ENCODE measurements at places on chromosomes 11 and 22.

DNA sequence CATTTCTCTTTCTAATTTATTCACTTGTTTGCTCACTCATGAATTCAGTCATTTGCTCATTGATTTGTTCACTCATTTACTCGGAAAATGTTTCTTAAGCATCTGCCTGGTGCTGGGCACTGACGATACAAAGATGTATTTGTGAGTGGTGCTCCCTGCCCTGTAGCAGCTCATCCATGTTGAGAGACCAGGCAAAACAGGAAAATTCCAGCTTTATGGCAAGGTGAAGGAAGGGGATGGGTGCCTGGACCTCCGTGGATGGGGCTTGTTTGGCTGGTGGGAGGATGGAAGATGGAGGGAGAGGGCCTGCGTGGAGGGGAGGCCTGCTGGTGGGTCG is 53.1 kb downstream of the TBC1D22A start:
- no peak for DNase-seq

DNA sequence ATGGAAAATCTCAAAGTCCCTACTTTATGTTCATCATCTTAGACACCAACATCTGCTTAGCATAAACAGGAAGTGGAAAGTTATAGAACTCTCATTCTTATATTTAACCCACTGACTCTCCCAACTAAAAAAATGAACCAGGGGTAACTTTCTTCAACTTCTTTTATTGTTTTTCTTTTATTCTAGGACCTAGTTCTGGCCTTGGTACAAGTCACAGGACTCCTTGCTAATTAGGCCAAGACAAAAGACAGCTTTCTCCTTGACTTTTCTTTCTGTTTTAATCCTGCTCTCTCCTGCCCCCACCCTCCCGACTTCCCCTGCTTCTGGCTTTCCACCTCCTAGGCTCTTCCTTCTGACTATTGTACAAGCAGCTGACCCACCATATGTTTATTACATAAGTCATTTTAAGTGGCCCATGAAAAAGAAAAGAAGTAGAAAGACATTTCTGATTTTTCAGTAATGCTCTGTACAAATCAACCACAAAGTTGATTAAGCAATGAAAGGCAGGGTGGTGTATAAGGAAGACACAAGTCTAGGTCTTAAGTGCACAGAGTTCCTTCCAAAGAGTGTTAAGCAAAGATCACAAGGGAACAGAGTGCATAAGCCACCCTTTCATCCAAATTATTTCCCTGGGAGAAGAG is 18.3 kb downstream of the JAML start:
- no peak for DNase-seq

DNA sequence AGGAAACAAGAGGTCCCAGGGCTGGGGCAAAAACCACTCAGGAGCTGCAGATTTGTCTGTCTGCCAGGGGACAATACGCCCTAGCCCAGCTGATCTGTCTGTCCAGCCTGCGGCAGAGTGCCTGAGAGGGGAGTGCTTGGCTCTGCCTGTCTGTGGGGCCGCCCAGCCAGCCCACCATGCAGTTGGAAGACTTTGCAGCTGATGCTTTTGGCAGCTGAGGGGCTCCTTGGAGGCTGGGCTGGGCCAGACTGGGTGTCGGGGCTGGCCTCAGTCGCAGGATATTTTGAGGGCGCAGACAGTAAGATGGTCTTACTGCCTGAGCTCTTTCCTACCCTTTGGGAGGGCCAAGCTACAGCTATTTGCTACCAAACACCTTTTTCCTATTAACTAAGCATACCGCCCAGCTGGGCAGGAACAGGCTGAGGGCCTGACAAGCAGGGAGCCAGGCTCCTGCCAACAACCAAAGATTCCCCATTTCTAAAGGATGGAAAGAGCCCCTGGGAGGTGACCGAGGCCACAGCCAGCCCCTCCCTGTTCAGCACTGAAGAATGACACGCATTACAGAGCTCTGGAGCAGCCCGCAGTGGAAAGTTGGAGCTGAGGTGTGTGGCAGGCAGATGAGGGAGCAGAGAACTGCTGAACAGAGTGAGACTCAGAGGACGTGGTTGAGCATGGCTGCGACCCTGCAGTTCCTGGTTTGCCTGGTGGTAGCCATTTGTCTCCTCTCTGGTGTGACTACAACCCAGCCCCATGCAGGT is at the start of gene FAM180B:
Gene FAM180B, plus strand, starts transcription at position 581 of the 758 bp plus-strand sequence. Its CDS starts 91 bp downstream, at position 672.
- DNase-seq = no peak

DNA sequence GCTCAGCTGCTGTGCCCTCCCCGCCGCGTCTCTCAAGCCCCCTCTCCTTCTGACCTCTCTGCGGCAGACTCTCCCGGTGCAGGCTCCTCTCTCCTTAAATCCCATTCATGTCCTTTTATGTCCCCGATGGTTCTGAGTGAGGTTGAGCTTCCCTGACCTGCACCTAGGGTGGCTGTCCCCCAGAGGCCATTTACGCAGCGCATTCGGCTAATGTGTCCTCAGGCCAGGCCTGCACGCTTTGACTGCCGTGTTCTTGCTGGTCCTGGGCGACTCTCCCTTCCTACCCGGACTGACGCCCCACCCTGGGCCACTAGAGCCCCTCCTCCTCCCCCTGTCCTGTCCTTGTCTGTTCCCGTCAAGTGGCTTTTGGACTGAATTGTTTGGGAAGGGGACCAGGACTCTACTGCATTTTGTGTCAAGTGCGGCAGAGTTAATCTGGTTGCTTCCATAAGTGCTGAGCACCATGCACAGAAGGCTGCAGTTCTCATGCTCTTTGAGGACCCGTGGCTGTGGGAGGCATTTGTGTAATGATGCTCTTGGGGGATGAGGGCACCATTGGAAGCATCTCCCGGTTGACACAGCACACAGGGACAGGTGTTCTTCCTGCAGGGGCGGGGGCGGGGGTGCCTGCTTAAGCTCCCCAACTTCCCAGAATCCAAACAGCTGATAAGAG is 37.1 kb downstream of the IGHMBP2 start:
- no peak for DNase-seq
